ENCODE measurements at places on chromosomes 13 and 19.

- DNase-seq: no peak
These were observed 590.9 kb upstream of the SLITRK5 start for GRCh38 chr13:87080100-87080779.

DNA sequence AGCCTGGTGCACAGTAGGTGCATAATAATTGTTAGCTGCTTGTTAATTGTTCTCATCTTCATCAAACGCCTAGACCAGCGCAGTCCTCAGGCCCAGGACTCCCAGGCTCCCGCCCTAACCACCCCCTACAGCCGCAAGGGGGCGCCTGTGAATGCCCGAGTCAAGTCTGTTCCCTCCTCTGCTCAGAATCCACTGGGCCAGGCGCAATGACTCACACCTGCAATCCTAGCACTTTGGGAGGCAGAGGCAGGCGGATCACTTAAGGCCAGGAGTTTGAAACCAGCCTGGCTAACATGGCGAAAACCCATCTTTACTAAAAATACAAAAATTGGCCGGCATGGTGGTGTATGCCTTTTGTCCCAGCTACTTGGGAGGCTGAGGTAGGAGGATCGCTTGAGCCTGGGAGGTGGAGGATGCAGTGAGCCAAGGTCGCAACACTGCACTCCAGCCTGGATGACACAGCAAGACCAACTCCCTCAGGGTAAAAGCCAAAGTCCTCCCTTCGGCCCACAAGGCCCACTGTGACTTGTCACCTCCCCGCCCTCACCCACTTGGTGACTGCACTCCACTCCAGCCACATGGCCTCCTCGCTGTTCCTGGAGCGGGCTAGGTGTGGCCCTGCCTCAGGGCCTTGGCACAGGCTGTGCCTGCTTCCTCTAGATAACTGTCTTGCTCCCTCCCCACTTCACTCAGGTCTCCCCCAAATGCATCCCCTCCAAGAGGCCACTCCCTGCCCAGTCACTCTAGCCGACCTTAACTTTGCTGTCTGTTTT, 9.1 kb downstream of the ZNF653 start:
- peak; percentile 66 for DNase-seq

DNA sequence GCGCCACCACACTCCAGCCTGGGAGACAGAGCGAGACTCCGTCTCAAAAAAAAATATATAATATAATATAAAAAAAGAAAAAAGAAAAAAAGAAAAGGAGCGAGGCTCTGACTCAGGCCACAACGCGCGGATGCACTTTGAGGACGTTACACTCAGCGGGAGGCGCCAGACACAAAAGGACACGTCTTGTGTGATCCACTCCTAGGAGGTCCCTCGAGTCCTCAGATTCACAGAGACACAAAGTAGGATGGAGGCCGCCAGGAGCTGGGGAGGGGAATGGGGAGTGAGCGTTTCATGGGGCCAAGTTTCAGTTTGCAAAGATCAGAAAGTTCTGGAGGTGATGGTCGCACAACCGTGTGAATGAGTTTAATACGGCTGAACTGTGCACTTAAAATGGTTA, 8.5 kb upstream of the ABHD17A start:
- no peak for DNase-seq

- no peak for DNase-seq
These were observed 6.4 kb downstream of the ZNF551 start for GRCh38 chr19:57688011-57688763.

- DNase-seq: no peak
These were observed 122.1 kb downstream of the CYSLTR2 start for GRCh38 chr13:48775804-48776203.

- DNase-seq: no peak
These were observed at the start of gene GRK1 for GRCh38 chr13:113666951-113667701. Gene GRK1 (plus strand): TSS chr13:113667219. CDS start chr13:113667387, 168 bp downstream.

GRCh38 chr19:10206226-10206885, 11.6 kb upstream of the DNMT1 start:
- no peak for DNase-seq

- no peak for DNase-seq
These were observed 68.3 kb upstream of the MCF2L start for GRCh38 chr13:112900691-112901091.

GRCh38 chr19:10501971-10502523, 1.1 kb downstream of the KEAP1 start:
- no peak for DNase-seq

DNA sequence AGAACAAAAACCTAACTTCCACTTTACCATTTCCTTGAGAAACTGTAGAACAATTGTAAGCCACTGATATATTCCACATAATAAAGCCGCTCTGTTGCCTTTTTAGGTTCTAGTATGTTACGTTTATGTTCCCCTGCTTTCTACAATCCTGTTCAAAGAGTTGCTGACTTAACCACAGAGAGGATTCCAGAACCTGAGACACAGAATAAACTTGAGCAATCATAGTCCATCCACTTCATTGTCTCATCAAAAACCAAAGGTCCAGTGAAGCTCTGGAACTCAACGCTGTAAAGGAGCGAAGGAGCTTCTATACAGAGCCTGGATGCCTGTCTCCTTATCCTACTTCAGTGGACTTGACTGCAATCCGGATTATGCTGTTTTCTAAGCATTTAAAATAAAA, 4.6 kb downstream of the STARD13 start:
- DNase-seq: no peak

GRCh38 chr19:1066251-1066747, 668 bp upstream of the ARHGAP45 start:
- DNase-seq: no peak

- no peak for DNase-seq
These were observed 173.1 kb upstream of the RFC3 start for GRCh38 chr13:33644581-33645543.
